Activated CD8-positive, alpha-beta memory T cell treated with anti-CD3 and anti-CD28 coated beads, Interleukin-2, amount 10 ng/mL, durations not matched to agents 7 days and 5 days (primary cell): ENCODE measurements at places on chromosomes 11 and 22. TPM values are rescaled to one million over a fixed set of nuclear protein-coding genes. Genes with fewer than 3 reads are reported as not detected.

B4GAT1 gene
- 7.9 TPM for total RNA-seq

GSTT2 gene
- not detected for total RNA-seq

EMID1 gene
- not detected for total RNA-seq

DBX1 gene
- total RNA-seq = not detected

CLTCL1 gene
- total RNA-seq = 0.68 TPM

GRAP2 gene
- 257 TPM for total RNA-seq

SYNGR1 gene
- total RNA-seq = 4.2 TPM

PVALB gene
- not detected for total RNA-seq

ARSA gene
- total RNA-seq = 68.2 TPM

MAJIN gene
- total RNA-seq = not detected

OR52B4 gene
- not detected for total RNA-seq

YPEL4 gene
- total RNA-seq = 0.42 TPM

ABTB2 gene
- total RNA-seq = 3.8 TPM

LRRC10B gene
- 0.09 TPM for total RNA-seq

RFPL2 gene
- total RNA-seq = 0.41 TPM

GRIK4 gene
- 0.21 TPM for total RNA-seq

NELL1 gene
- total RNA-seq = not detected

CNGA4 gene
- not detected for total RNA-seq

TMA7B gene
- total RNA-seq = 11.0 TPM

TMEM126B gene
- 49.3 TPM for total RNA-seq

LYVE1 gene
- not detected for total RNA-seq

PANX3 gene
- not detected for total RNA-seq

DDIAS gene
- 16.2 TPM for total RNA-seq

DCDC1 gene
- not detected for total RNA-seq

SYCE3 gene
- total RNA-seq = 0.76 TPM
